ENCODE measurements at places on chromosomes 6 and 20.
A peak's percentile ranks its signal among the peaks of the same experiment; 100 is the strongest.

DNA sequence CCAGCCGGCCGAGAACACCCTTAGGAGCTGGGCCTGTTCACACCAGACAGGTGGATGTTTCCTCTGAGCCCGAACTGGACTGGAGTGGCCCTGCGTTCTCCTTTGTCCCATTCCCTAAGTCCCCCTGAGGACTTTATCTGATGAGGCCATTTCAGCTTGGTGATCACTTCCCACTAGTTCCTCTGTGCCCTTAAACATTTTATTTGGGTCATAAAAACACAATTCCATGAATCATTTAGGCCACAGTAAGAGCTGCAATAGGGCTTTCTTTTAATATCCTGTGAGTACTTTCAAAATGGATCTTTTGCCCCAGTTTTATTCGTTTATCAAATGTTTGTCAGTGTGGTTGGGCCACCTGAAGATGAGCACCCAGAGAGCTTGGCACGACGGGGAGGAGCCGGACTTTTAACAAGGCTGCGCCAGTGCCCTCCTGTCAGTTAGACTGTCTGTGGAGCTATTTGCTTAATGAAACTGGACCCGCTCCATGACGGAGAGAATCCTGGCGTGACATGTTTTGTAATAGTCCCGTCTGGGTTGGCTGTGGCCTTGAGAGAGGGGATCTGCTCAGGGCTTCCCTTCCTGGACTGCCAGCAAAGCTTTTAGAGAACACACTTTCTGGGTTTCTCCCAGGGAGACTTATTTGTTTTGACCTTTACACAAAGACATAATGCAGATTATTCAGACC, 53.5 kb downstream of the ZDHHC14 start:
- DNase-seq: no peak

DNA sequence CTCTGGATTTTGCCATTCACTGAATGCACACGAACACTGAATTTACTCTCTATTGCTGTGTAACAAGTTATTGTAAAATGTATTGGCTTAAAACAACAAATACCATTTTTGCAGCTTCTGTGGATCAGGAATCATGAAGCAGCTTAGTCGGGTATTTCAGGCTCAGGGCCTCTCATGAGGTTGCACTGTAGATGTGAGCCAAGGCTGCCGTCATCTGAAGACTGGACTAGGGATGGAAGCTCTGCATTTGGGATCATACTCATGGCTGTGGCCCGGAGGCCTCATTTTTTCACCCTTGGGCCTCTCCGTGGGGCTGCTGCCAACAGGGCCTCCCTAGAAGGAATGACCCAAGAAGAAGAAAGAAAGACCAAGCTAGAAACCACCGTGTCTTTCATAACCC, 492.4 kb upstream of the CDH4 start:
- no peak for DNase-seq

GRCh38 chr20:52744441-52744840, 227.7 kb upstream of the TSHZ2 start:
- no peak for DNase-seq

DNA sequence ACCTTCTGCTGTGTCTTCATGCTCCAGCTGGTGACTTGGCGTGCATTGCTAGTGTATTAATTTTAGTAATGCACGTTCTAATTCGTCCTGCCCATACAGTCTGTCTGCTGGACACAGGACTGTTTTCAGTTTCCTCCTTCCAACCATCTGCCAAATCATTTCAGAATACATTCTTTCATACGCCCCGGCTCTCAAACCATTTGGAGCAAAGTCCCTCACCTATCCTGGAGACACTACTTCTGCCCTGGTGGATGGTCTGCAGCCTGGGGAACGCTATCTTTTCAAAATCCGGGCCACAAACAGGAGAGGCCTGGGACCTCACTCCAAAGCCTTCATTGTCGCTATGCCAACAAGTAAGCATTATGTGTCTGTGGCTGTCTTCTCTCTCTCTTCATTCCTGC, 60.5 kb downstream of the FNDC1 start:
- DNase-seq: no peak

DNA sequence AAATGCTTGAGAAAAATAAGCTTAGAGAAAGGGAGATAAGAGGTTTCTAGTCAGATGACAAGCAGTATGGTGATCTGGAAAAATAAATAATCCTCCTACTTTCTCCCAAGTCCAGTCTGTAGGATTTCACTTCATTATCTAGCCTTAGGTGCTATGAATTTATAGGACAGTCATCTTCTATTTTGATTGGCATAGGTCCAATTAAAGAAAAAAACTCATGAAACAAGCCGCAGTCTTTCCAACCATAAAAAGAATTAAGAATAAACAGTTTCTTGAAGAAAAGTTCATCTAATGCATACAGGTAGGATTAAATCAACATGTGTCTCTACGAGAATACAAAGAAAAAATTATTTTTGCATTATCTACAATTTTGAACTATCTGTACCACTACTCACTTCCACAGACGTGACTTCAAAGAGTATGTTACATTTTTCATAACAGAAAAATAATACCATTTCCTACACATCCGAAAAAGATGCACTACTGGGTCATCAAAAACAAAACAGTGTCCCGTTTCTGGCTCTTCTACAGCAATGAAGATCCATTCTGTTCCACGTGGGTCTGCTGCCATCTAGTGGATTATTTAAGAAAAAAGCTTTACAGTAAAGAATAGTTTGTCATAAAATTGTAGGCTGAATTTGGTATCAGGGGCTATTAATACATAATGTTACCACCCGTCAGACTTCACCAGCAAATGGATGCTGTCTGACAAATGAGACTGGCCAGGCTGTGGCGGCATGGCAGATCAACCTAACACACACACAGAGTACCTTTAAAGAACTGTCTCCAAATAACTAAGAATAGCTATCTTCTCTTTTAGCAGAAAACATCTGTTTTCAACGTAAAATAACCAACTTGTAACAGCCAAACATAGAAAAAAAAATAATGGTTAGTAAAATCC, 28.9 kb downstream of the STX7 start:
- peak; percentile 36 for DNase-seq

- DNase-seq: no peak
Measured at GRCh38 chr6:129667621-129668020, 42.4 kb downstream of the ARHGAP18 start.

DNA sequence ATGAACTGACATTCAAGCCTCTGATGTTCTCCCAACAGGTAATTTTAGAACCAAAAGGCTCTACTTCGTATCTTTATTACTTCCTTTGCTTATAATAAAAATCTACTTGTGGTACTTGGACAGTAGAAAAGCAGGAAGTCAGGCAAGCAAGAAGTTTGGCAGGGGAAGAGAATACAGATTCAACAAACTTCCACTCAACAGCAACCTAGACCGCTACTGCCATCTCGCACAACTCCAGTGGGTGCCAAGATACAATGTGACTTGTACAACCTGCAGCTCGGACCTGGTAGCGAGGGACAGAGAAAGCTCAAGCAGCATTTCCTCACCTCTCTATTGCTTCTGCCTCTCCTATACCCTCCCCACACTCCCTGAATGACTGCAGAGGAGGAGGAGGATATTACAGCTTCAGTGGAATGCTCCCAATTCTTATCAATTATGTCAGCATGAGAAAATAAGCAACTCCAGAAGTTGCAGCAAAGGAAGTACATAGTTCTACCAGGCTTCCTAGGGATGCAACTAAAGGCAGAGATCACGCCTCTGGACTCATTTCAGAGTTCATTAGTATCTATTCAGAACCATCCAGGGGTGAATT, 76.5 kb downstream of the MBOAT1 start:
- no peak for DNase-seq

Data from stimulated activated naive CD8-positive, alpha-beta T cell treated with anti-CD3 and anti-CD28 coated beads, Interleukin-15, Interleukin-2, amounts not matched to agents 100 U/mL and 50 U/mL, for 24 hours (primary cell).